Immature natural killer cell (primary cell): ENCODE measurements at places on chromosomes 5 and 9.

DNA sequence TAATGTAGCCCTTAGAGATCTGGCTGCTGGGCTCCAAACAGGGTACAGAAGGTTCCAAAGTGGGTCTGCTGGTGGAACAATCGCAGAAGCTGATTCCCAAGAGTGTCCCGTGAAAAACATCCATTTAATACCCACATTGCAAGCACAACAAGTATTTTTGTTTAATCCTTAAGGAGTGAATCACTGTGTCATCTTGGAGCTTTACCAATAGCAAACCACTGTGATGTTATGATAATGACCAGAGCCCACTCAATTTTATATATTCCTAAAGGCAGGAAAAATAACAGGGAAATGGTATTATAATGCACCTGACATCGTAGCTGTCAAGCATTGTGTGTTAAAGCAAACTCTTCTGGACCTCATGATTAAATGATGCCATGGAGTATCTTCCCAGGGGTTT, 291.9 kb downstream of the FBXL7 start:
- DNase-seq, result no peak

DNA sequence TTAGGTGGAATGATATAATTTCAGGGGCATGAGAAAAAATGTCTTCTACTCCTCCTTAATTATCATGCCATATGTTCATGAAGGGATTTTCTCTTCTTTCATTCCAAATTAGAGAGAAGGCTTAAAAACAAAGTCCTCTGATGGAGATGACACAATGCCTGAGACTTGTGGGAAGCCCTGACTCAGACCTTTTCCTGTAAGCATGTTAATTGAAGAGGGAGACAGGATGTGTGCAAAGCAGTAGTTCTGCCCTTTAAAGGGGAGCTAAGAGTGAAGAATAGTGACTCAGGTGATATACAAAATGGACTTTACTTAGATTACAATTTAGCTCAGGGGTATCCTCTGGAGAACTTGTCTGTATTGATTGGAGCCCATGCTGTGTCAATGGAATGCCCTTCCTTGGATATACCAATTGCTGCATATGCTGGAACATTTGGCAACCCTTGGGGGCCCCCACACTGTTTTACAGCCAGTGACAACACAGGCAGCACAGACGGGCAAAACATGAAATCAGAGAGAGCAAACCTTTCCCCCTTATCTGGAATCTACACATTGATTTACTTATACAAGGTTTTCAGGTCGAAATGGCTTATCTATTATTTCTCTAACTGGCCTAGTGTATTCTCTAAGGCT, 81.3 kb downstream of the IZUMO3 start:
- no peak for DNase-seq

DNA sequence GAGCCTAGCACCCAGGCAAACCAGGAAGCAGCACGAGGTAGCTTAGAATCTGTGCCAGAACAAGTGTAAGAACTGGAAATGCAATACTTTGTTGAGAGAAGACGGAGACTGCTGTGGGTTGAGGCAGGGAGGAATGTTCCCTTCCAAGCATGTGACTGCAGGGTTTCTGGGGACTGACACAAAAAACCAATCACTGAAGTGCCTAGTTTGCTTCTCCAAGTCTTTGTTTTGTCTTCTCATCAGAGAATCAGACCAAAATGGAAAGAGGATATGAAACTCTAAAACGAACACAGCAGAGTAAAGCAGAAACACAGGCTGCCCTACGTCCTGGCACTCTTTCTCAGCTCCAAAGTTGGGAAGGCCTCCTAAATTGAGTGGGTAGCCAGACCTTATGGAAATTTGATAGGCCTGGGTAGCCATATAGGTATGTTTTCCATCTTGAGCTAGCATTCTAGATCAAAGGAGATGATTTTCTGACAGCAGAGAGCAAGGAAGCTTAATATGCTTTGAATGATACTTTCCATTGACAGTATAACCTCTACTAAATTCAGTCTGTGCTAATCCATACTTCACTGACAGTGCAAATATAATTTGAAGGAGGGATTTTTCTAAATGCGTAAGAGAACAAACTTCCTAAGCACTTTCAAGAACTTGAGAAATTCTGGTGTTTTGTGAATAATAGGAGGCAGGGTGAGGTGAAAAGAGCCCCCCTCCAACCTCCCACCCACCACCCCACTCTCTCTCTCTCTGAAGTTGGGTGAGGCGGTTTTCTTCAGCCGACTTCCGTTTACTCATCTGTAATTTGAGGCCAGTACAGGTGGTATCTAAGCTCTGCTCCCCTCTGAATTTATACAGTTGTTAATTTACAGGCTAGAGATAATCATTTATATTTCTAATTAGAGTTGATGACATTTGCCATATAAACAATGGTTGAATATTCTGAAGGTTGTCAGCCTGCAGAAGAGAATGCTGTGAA, 5.5 kb downstream of the ADRB2 start:
- DNase-seq, result no peak

GRCh38 chr5:172379481-172379880, 74.8 kb downstream of the SH3PXD2B start:
- no peak for DNase-seq
